Activated CD8-positive, alpha-beta T cell treated with anti-CD3 and anti-CD28 coated beads for 36 hours (primary cell): ENCODE measurements at places on chromosomes 12 and 14.
A peak's percentile ranks its signal among the peaks of the same experiment; 100 is the strongest.

DNA sequence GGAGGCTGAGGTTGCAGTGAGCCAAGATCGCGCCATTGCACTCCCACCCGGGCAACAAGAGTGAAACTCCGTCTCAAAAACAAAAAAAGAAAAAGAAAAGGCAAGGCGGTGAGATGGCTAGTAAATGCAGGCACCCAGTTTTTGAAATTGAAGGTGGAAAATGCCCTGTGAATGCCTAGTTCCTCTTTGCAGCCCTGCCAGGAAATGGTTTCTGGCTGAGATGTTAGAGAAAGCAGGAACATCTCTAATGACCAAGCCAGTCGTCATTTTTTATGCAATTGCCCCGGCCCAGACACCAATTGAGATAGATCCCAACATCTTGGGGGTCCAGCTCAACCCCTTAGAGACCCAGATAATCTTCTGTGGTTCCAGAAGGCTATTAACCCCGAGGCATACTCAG, 17.0 kb downstream of the SLC8A3 start:
- no peak for DNase-seq

DNA sequence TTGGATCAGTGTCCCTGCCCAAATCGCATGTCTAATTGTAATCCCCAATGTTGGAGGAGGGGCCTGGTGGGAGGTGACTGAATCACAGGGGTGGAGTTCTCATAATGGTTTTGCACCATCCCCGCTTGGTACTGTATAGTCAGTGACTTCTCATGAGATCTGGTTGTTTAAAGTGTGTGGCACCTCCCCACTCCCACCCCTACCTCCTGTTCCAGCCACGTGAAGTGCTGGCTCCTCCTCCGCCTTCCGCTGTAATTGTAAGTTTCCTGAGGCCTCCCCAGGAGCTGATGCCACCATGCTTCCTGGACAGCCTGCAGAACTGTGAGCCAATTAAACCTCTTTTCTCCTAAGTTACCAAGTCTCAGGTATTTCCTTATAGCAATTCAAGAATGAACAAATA, 67.2 kb downstream of the FERMT2 start:
- no peak for DNase-seq

DNA sequence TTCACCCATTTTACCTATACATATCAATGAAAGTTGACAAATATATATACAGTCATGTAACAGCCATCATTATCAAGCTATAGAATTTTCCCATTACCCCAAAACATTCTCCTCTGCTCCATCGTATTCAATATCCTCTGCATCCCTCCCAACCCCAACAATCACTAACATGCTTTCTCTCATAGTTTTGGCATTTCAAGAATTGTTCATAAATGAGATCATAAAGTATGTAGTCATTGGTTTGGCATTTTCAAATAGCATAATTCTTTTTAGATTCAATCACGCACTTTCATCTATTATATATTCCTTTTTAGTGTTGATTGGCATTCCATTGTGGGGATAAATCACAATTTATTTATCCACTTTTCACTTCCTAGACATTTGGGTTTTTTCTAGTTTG, 866.0 kb upstream of the TMEM132C start:
- no peak for DNase-seq

- DNase-seq: no peak
Measured at GRCh38 chr12:11705010-11705409, 55.5 kb downstream of the ETV6 start.

GRCh38 chr14:68686724-68687123, 106.1 kb downstream of the ZFP36L1 start:
- DNase-seq: no peak

GRCh38 chr14:68816183-68816942, 23.5 kb upstream of the ZFP36L1 start:
- DNase-seq: peak; percentile 92

DNA sequence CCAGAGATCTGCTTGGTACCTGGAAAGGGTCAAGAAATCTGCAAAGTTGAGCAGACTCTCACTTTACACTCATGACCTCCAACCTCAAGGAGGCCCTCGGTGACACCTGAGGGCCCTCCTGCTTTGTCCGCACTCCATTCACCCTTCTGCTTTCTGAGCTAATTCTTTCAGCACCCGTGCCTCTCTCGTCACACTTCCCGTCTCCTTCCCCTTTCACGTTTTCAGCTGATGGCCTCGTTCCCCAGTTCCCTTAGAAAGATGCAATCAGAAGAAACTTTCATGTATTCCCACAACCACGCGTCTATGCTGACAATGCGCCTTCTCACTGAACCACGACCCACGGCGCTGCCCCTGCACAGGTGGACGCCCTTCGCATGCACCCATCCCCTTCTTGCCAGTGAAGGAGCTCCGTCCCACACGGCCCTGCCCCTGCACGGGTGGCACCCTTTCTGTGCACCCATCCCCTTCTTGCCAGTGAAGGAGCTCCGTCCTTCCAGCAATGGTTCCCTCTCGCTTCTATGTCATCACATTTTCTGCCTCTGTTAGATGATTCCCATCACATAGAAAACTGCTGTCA, 340.1 kb upstream of the FKBP4 start:
- DNase-seq: no peak

DNA sequence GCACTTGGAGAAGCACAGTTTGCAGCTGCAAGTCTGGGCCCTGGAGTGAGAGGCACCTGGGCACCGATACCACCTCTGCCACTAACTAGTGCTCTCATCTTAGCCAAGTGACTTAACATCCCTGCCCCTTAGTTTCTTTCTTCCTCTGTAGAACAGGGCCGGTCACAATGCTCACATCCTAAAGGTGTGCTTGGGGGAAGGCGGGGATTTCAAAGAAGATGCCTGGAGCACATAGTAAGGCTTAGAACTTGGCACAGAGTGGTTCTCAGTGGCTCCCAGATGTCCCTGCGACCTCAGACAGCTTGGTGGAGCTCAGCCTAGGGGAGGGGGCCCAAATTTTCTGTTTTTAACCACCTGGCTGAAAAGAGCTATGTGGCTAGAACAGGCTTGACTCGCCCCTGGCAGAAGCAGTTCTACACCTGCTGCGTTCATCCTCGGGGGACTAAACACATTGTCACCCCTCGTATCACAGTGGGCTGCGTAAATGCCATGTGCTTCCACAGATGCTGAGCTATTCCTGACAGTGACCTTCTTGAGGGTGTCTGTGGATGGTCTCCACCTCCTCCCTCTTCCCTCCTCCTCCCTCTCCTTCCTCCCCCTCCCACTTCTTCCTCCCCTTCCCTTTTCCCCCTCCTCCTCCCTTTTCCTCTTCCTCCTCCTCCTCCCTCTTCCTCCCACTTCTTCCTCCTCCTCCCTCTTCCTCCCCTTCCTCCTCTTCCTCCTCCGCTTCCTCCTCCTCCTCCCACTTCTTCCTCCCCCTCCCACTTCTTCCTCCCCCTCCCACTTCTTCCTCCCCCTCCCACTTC, 112.1 kb downstream of the PHETA1 start:
- no peak for DNase-seq

DNA sequence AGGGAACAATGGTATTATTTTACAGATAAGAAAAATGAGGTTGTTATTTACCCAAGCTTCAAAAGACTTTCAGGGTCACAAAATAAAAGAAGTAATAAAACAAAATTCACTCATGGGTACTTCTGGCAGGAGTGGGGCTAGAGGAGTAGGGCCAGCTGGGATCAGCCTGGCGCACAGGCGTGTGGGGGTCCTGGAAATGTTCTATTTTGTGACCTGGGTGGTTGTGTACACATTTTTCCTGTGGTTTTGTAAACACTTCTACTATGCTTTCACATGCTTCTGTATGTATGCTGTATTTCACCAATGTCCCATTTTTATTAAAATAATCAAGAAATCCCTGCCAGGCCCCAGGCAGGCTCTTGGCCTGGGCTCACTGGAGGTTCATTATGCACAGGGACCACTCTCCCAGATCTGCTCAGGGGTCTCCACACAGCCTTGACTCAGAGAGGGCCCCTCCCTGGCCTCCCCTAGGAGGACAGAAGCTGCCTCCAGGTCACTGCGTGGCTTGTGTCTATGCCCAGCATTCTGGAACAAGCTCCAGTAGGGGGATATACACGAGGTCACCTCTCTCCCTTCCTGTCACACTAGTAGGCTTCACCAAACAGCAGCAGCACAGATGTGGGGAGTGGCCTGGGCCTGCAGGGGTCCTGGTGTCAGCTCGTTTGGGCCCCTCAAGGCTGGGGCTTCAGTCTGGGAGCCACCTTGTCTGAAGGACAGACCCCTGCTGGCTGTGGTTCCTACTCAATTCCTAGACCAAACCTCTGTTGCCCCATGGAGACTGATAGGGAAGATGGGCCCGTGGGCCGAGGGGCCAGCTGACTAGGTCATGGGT, 37.8 kb downstream of the ANAPC7 start:
- no peak for DNase-seq

- no peak for DNase-seq
Measured at GRCh38 chr14:32099473-32099872, 22.4 kb downstream of the ARHGAP5 start.

GRCh38 chr12:29804019-29804418, 20.3 kb upstream of the TMTC1 start:
- DNase-seq: no peak

DNA sequence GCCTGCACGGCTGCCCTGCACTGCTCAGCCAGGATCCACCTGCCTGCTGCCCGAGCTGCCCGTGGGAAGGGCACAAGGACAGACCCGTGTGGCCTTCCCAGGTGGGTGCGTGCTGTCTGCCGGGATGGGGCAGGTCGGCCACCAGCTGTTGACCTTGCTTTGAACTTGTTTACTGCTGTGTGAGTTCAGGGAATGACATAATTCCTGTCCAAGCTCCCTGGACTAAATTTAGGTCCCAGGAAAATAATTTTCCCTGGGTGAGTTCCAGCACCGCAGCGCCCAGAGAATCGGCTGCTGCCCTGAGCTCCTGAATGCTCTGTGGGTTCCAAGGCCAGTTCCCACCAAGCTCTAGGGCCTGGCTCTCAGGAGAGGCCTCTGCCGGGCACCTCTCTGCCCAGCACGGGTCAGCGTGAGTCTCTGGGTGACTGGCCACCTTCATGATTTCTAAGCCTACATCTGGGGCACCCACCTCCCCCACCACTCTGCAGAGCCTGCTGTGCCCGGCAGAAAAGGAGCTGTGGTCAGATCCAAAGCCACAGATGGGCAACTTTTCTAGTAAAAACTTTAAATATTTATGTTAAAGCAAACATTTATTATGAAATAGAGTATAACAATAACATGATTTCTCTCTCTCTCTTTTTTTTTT, 27.2 kb upstream of the MLXIP start:
- no peak for DNase-seq

DNA sequence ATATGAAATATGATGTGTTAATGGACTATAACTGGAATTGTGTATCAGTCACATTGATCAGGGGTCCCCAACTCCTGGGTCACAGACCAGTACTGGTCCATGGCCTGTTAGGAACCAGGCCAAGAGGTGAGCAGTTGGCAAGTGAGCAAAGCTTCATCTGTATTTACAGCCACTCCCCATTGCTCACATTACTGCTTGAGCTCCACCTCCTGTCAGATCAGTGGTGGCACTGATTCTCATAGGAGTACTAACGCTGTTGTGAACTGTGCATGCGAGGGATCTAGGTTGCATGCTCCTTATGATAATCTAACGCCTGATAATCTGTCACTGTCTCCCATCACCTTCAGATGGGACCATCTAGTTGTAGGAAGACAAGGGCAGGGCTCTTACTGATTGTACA, 72.3 kb downstream of the CDK17 start:
- no peak for DNase-seq

- peak; percentile 86 for DNase-seq
Measured at GRCh38 chr12:57242691-57243454, 8.1 kb downstream of the STAC3 start.

- DNase-seq: no peak
Measured at GRCh38 chr12:97982684-97983083, 520.1 kb downstream of the RMST start.

- DNase-seq: peak; percentile 39
Measured at GRCh38 chr12:14774906-14775635, 28.2 kb downstream of the WBP11 start.

DNA sequence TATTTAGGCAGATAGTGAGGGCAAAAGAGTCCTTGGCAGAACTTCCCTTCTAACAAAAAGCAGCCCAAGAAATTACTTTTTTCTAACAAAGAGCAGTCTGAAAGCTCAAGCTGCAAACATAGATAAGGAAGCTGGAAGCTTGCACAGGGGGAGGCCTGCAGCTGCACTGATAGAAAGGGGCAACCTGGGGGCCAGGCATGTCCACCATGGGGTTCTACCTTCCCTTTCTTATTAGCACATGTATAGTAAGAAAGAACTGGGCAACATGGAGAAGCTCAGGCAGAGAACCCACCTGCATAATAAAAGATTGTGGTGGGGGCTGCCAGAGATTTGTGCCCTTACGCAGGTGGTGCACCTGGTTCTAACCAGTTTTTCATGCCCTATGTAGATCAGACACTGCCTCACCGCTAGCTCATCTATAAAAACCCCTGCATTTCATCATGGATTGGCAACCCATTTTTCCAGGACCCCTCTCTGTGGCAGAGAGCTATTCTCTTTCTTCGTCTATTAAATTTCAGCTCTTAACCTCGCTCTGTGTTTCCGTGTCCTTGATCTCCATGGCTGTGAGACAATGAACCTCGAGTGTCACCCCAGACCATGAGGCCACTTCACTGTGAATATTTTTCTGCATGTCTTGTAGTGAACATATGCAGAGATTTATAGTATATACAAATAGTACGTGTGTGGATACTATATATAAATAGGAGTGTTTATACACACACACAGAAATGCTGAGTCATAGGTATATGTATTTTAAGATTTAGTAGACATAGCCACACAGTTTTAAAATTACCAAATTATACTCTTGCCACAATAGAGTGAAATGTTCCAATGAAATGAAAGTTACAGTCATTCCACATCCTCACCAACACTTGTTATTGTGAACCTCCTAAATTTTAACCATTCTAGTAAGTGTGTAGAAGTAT, 53.0 kb downstream of the PEX5 start:
- no peak for DNase-seq

- no peak for DNase-seq
Measured at GRCh38 chr12:16884056-16884455, 278.1 kb upstream of the LMO3 start.

DNA sequence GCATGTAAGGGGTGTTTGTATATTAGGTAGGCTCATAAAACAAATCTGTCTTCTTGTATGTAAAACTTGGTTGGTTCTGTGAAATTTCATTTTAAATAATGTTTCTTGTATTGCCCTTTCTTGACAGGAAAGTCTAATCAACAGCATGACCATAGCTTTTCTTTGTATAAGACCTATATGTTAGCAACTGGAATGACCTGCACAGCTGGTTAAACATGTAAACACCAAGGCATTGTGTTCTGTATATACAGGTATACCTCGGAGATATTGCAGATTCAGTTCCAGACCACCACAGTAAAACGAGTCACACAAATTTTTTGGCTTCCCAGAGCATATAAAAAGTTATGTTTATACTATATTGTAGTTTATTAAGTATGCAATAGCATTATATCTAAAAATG, 183.6 kb downstream of the ERC1 start:
- no peak for DNase-seq
